ENCODE measurements at places on chromosomes 7 and 10.
A peak's percentile ranks its signal among the peaks of the same experiment; 100 is the strongest.

- DNase-seq: no peak
Measured at GRCh38 chr10:48671914-48672595, 12.6 kb upstream of the WDFY4 start.

- DNase-seq: no peak
Measured at GRCh38 chr7:74074770-74075169, 8.8 kb upstream of the LIMK1 start.

DNA sequence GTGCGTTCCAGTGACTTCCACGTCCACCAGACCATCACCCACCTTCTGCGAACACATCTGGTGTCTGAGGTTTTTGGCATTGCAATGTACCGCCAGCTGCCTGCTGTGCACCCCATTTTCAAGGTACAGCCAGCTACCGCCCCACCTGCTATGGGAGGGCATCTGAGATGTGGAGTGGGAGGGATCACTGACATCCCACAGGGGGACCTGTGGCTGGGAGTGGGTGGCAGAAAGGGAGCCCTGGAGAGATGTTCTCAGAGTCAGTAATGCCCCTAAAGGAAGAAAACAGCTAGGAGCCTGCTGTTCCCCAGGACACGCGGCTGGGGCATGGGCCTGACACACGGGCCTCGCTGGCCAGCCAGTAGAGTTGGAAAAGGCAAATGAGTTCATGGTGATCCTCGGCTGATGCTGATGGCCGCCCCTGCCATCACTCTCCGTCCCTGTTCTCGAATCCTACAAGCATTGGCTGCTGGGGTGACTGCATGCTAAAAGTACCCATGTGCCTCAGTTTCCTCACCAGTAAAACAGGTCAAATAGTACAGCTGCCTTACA lies 66.6 kb downstream of the ALOX5 start:
- no peak for DNase-seq

DNA sequence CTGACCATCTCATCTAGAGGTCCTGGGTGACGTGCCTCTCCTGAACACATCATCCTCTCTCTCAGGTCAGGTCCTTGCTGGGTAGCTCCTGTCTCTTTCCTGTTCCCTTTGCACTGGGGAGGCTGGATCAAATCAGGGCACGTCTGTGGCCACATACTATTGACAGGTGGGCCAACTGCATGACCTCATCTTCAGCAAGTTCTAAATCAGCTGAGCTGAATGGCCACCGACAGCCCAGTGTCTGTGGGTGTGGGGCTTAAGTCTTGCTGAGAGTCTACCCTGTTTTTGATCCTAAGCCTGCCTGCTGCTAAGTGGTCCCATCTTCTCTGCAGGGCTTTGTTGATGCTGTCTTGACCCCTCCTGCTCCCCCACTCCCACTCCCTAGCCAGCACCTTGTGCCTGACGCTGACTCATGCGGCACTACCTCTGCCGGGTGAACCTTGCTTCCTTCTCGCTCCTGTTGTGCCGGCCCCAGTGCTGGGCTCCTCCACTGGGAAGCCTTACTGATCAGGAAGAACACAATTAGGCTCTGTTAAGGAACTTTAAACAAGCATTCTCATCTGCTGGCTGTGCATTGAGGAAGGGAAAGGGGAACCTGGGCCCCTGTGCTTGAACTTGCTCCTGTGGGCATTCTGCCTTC lies 440.4 kb downstream of the PLXNA4 start:
- DNase-seq: no peak

DNA sequence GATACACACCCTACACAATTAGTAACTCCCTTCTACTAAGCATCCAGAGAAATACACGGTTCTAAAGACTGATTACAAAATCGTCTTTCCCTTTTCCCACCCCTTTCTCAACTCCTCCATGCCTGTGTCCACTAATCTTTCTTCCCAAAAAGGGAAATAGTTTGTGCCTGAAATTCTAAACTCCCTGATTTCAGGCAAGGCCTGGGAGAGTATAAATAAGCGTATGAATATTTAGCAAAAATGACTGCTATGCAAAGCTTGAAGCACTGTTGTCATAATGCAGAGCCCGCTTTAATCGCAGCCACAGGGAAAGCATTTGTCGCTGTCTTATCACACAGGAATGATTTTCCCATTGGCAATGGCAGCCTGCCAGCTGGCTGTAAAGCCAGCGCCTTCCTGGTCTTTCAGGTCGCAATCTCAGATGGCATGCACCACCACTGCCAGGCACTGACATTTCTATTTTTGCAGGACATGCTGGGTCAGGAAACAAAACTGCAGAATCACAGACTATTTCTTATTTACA lies 142.9 kb upstream of the PCGF5 start:
- no peak for DNase-seq

DNA sequence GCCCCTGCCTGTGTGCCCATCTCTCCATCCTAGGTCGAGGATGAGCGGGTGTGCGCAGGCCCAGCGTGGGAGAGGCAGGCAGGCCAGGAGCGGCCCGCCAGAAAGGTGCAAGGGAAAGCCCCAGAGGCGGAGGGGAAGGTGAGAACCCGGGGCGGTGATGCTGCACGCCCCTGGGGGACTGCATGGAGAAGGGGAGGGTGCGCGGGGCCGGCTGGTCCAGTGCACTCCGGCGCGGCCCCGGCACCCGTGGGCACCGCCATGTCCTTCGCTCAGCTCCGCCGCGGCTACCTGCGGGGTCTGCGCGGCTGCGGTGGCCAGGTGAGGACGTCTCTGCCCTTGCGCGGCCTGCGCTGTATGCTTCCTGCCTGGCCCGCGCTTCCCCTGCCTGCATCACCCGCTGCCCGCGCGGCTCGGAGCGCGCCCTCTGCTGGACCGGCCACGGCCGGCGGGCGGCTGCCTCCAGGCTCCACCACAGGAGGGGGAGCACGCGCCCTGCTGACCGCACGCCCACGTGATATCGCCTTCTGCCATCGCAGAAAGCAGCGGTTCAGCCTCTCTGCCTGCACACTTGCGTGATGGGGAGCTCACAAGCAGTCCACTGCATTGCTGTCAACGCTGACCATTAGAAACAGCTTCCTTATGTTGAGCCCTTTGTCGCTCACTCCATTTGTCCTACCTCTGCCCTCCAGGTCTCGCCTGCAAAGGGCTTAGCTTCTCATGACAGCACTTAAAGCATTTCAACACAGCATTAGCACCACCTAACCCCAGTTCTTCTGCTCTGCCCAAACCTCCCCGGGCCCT lies 73.9 kb downstream of the CXCL12 start:
- peak; percentile 90 for DNase-seq

DNA sequence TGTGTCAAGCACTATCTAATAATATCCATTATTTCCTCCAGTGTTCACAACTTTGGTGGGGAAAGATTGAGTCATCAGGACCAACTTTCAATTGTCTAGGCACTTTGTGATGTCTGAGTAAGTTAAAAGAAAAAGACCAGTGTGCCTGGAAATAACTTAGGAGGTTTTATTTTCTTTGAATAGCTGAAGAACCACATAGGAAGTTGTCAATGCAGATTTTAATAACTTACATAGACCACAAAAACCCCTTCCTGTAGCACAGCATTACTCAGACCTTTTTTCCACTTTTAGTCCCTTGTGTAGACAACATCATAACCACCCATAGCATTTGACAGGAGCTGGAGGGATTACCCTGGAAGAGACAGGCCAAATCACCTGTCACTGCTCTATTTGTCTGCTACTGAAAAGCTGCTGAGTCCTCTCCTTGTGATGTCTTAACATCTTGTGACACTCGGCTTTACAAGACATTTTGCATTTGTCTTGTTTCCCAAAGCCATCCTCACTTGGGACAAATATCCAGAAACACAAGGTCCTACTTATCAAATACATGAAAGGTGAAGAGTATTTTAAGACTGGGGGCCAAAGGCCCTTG lies 241.5 kb upstream of the PTER start:
- no peak for DNase-seq

DNA sequence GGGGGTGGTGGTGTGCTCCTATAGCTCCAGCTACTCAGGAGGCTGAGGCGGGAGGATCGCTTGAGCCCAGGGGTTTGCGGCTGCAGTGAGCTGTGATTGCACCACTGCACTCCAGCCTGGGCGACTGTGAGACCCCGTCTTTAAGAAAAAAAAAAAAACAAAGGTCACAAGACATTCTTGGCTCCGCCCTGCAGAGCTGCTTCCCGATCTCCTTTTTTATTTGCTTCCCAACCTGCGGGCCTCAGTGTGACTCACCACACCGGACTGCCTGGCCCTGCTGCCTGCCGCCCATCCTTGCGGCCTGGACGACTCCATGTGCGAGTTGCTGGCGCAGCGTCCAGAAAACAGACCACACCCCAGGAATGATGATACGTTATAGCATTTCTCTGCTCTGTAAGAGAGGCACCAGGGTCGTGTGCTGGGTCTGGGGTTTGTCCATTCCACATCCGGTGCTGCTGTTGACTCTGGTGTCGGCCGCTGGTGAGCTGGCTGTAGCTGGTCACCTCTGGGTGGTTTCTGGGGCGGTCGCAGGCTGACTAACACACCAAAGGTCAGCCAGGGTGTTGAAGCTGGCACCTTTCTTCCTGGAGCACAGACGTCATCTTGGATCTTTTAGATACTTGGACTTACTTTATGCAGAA lies 123.6 kb downstream of the TCF7L2 start:
- no peak for DNase-seq

DNA sequence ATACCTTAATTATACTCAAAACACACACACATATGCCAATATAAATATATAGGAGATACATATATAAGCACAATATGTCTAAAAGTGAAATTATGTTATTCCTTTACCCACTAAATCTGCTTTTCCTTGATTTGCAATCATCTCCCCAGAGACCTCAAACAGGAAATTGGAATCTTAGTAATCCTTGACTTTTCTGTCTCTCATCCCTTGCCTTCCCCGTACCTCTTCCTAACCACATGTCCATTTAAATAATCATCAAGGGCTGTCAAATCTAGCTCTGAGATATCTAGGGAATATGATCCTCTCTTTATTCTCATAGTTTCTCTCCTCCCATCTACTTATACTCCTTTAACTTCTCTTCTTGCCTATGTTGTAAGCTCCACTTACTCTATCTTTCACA lies 336.6 kb downstream of the HGF start:
- DNase-seq: no peak

DNA sequence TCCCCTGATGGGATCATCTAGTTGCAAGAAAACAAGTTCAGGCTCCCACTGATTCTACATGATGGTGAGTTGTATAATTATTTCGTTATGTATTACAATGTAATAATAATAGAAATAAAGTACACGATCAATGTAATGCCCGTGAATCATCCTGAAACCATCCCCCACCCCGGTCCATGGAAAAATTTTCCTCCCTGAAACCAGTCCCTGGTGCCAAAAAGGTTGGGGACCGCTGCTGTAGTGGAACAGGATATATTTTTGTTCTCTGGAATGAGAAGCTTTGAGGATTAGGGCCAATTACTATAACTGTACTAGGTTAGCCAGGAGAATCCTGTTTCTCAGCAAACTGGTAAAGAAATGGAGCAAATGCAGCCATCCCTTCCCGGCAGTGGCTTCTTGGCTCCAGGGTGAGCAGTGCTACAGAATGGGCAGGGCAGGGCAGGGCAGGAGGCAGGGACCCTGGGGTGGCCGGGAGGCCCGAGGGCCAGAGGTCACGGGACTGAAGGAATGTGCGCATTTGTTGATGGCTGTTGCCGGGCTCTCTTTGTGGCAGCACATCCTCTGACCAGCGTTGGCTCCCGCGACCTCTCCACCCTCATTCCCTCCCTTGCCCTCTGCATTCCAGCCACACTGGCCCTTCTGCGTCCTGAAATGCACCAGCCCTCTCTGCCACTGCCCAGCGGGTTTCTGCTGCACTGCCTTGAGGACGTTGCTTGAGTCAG lies 162.3 kb upstream of the NPS start:
- DNase-seq: no peak

DNA sequence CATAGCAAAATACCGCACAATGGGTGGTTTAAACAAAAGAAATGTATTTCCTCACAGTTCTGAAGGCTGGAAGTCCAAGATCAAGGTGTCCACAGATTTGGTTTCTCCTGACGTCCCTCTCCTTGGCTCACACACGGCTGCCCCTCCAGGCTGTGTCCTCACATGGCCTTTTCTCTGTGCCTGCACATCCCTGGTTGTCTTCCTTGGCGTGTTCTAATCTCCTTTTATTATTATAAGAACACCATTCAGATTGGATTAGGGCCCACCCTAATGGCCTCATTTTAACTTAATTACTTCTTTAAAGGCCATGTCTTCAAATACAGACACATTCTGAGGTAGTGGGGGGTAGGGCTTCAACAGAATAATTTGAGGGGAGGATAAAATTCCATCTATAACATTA lies 87.9 kb downstream of the FZD1 start:
- DNase-seq: no peak

DNA sequence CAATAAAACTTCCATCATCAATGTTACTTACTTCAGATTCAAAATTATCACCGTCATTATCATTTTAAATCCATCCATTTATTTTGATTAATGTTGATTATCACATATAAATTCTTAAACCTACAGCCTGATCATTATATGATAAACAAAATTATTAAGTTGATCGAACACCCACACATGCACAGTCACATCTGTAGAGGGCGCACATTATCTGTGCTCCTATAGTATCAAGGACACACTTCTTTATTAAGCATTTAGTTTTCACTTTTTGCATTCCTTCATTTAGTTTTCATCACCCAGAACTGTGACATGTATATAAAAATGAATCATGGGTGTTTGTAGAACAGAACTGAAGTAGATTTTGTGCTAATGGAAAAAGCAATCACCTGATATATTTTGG lies 26.2 kb upstream of the ZNF716 start:
- DNase-seq: peak; percentile 38

DNA sequence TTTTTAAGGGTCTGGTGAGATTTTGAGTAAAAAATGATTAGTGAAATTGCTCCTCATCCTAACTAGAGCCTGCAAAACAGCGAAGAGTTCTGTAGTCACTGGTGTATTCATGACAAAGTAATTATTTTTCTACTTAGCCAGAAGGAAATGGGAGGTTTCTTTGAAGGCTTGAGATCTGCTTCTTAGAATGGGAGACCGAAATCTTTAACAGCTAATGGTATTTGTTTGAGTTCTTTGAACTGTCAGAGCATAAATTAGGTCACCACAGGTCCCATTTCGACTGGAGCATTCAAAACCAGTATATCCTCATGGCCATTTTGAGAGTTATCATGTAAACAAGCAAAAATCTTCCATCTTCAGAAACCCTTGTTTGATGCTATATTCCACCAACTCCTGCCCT lies 77.1 kb upstream of the NME8 start:
- DNase-seq: no peak

Measured in T47D (cell line).